MV-4-11 (cell line): ENCODE measurements at places on chromosomes 16 and 17.

- no peak for DNase-seq
These were observed 59.8 kb downstream of the NCOR1 start for GRCh38 chr17:16155536-16155935.

- DNase-seq, result no peak
These were observed 22.5 kb downstream of the PHKB start for GRCh38 chr16:47483616-47484015.

DNA sequence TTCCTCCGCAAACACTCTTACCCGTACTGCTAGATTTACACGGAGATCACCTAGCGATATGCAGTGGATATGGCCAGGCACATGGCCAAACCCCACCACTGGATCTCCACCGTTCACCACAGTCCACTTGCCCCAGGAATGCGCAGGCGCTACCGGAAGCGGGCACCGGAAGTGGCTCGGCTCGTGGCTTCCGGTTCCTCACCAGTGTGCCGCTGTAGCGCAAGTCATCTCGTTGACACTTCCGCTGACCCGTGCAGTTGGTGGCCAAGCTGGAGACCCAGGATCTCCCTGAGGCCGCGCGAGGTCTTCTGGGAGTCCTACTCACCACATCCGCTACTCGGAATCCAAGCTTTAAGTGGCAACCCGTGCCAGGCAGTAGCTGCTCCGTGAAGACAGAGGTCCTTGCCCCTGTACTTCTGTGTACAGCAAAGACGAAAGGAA lies 11.5 kb downstream of the ZNF597 start:
- DNase-seq, result peak; percentile 95

GRCh38 chr17:43823350-43824084 lies 9.4 kb downstream of the MPP3 start:
- no peak for DNase-seq

GRCh38 chr17:36133602-36134236 lies 30.1 kb downstream of the CCL4 start:
- DNase-seq, result no peak

DNA sequence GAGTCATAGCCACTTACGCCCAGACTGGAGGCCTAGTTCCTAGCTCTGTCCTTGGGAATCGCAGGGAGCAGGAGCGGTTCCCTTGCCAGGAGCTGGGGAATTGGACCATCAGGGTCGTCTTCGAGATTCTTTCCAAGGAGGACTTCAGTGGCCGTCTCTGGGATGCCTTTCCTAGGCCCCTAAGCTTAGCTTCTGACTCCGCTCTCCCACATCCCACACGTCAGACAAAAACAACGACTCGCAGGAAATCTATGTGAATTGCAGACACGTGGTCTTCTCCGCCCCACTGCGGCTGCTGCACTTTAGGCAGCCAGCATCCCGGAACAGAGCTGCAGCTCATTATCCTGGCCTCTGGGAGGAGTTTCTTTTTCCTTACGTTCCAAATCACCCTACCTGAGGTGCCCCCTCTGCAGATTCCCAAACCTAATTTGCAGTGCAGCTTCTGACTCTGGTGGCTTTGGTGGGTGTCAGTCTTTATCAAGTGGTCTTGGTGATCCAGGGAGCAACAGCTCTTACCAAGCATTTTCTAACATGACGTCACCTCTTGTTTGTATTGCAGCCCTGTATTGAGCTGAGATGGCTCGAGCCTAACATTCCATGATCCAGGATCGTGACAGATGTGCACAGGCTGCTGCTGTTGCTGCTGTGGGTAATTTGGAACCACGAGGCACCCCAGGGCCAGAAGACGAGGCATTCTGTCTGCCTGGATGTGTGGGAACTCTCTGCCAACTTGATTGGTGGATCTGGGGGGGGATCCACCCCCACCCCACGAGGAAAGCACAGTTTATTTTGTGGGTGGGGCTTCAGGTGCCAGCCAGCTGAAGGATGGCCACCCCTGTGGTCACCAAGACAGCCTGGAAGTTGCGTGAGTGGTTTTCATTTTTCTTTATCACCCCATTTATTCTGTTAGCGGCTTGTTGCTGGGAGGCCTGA lies 1.1 kb downstream of the KATNB1 start:
- peak; percentile 68 for DNase-seq

DNA sequence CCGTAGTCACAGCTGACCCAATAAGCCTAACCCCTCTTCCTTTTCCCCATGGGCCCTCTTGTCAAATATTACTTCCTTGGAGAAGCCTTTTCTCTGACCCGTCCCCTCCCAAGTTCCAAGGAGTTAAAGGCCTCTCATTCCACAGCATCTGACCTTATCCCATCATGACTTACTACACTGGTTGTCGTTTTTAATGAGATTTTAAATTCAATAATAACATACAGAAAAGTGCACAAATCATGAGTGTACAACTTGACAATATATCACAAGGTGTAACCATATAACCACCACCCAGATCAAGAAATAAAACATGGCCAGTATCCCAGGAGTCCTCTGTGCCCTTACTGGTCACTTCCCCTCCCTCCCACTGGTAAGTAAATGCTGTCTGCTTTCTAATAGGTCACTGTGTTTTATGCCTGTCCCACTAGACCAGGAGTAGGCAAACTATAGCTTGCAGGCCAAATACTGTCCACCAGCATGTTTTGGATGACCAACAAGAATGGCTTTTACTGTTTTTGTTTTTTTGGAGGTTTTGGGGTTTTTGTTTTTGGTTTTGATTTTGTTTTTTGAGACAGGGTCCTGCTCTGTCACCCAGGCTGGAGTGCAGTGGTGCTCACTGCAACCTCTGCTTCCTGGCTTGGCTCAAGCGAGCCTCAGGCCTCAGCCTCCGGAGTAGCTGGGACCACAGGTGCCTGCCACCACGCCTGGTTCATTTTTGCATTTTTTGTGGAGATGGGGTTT lies 1.2 kb upstream of the FDXR start:
- DNase-seq, result no peak
